ENCODE measurements at places on chromosomes 2 and 18.
A peak's percentile ranks its signal among the peaks of the same experiment; 100 is the strongest.

DNA sequence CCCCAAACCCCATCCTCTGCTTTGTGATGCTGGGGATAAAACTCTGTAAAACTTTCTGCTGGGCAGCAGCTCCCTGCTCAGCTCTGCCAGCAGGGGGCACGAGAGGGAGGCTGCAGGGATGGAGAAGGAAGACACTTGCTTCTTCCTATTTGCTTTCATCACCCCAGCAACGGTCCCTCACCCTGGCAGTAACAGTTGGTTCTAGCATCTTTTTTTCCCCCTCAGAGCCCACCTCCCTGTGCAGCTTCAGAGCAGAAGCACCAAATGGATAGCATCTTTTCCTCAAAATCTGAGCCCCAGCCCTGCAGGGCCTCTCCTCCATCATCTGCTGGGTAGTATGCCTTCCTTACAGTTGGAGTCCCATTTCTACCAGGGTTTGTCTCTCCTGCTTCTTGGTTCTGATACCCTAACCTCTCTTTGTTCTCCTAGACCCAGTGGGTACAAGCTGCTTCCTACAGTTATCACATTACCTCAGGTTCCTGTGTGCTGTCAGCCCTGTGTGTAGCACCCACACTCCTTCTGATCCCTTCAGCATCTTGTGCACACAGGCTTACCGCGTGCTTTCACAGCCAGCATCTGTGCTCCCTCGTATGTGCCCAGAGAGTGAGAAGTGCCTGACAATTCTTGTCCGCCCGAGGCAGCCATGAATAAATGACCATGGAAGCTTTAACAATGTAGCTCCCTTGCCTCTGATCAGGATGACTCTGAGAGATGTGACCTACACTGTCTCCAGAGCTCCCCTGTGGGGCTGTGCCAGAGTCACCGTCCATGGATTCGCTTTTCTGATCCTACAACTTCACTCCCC is 14.5 kb downstream of the CKAP2L start:
- peak; percentile 89 for DNase-seq

- no peak for DNase-seq
Observed at GRCh38 chr2:78701546-78701945, 324.0 kb upstream of the REG3G start.

DNA sequence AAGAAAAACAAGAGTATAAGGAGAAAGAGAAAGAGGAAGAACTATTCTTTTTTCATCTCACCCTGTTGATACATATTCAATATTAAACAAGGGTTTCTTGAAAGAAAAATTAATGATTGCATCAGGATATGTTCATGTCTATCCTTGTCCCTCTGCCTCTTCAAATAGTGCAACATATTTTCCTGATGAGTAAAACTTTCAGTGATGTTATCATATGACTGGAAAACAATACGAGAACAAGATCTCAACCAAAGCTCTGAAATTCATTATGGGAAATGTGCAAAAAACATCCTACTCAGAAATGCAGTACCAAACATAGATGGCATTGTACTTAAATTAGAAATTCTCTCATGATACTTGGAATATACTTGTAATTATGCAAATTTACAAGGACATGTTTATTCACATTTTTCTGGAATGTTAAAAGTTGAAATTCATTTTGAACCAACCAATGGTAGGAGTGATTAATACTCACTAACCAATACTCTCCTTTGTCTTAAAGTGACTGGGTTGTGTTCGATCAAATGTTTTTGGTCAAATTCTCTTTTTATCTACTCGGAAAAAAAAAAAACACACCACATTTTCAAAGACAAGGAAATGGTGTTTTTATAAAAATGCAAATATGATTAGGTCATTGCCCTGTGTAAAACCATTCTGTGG is 148.9 kb upstream of the GULP1 start:
- no peak for DNase-seq

DNA sequence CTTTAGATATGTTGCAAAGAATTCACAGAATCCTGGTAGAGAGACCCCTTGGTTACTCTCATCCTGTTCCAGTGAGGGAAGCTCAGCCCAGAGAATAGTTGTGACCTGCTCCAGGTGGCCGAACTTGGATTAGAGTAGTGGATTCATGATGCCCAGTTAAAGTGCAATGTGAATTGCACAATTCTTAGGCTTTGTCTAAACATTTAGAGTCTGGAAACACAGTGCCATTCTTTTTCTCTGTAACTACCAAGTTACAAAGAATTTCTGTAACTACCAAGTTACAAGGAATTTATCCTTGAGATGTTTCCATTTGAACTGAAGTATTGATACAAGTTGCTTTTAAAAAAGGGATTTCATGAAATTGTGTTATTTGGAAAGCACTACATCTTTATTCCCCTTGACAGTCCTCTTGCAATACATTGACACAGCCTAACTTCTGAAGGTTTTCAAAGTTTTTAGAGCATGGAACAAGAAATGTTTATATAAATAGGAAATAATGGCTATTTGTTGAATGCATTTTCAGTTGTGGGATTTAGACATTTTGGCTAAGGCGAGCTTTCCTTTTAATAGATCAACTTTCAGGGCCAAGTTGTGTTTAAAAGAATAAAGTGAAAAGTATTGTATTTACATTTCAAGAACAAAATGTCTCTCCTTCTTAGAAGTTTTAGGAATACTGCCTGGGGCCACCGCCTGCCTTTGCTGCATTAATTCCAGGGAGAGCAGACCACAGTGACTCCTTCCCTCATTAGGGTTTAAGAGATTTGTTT is 315.0 kb downstream of the LPIN1 start:
- no peak for DNase-seq

DNA sequence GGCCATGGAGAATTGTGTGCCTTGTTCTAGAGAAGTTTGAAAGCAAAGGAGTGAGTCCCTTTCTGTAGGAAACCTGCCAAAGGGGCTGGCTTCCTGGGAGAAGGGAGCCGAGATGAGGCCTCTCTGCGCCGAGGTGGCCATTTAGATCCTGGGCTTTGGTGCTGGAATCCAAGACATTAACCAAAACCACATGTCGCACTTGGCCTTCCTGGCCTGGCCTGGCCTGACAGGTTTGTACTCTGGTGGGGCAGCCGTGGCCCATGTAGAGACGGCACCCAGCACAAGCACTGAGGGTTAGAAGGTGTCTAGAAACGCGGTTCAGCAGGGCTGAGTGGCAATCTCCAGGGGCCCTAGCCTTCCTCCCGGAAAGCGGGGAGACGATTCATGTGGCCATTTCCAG is 7.1 kb downstream of the CNNM3 start:
- no peak for DNase-seq

- no peak for DNase-seq
Observed at GRCh38 chr18:7319161-7319560, 88.3 kb downstream of the LRRC30 start.

GRCh38 chr2:51505533-51505932 is 473.6 kb upstream of the NRXN1 start:
- DNase-seq: no peak
